ENCODE measurements at places on chromosomes 3 and 15. TPM values are rescaled to one million over a fixed set of nuclear protein-coding genes. Genes with fewer than 3 reads are reported as not detected.
A peak's percentile ranks its signal among the peaks of the same experiment; 100 is the strongest.

DNA sequence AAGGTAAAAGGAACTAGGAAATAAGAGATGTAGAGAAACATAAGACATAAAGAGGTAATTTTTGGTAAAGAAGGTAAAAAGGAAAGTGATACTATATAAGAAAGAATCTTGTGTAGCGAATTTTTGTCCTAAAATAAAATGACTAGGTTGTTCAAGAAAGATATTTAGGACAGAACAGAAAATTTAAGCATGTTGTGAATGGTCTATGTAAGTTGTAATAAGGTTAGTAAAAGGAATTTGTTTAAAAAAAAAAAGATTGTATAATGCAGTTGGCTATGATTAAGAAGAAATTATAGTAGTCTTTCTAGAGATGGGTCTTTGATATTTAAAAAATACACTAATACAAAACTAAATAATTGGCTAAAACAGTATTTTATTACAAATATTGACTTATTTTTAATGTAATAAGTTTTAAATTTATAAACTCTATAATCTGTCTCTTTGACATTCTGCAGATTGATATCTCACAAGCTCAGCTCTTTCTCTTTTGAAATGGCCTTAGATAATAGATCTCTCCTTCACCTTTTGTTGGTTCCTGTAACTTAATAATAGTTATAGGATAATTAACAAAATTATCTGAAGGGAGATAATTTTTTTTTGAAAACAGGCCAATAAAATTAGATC lies 3.7 kb upstream of the SLC41A3 start:
- no peak for DNase-seq

DNA sequence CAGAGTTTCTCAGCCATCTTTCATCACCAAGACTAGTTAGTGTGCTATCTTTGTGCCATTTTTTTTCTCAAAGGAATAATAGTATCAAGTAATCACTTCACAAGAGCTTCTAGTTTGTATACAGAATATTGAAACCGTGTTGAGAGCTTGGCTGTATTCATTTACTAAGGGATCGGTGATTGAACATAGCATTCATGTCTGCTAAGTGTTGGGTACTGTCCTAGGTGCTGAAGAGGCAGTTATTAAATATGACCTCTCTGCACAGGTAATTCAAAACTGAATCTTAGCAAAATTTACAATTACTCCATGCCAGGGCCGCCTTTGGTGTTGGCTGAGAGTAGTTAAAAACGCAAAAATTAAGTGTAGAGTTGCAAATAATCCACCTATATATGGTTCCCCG lies 355.3 kb upstream of the RORA start:
- no peak for DNase-seq

DNA sequence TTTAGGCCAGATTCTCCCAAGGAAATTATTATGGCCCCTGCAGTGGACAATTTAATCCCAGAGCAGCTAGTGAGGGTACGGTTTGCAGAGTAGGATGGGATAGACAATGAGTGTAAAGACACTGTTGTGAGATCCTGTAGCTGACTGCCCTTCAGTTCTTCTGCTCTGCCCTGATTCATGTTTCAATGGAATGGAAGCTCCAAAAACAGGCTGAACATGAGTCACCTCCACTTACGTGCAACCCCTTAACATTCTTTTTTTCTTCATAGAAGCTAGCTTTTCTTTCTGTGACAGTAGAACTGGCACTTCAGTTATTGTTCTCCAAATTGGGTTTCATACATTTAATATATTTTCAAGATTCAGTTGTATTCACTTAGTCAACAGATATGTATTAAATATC lies 32.1 kb downstream of the CLDN18 start:
- no peak for DNase-seq

FSTL1 gene
- 73.8 TPM for total RNA-seq

SCAANT1 gene
- not detected for total RNA-seq

GRCh38 chr15:45486317-45486716 lies 36.2 kb downstream of the SLC30A4 start:
- DNase-seq = no peak

DNA sequence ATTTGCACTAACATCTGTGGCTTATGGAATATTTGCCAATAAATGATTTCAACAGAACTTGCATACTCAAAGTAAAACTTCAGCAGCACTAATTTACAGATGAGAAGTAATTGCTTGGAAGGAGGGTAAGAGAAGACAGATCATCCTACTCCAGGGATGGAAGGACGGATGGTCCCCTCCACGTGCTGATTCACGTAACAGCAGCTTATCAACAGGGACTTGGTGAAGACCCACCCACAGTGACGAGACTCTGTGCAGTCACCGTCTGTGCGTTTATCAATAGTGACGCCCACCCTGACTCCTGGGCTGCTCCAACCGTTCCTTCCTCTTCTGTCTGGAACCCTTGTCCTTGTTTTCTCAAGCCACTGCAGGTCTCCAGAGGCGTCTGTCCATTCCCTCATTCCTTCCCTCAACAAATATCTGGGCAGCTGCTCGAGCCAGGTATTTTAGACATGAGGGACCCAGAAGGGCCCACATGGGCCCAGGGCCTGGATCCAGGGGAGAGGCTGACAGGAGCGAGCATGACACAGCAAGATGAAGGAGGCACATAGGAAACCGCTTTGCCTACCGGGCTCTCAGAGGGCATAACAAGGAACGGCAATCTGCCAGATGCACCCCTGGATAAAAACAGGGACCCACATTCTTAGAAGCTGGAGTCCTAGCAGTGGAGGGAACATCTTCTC lies 33.3 kb downstream of the PCSK6 start:
- DNase-seq = peak; percentile 17

GRCh38 chr15:22974745-22975144 lies 5.4 kb downstream of the CYFIP1 start:
- no peak for DNase-seq

GRCh38 chr3:134485075-134485717 lies 589 bp downstream of the ANAPC13 start:
- DNase-seq = no peak

DNA sequence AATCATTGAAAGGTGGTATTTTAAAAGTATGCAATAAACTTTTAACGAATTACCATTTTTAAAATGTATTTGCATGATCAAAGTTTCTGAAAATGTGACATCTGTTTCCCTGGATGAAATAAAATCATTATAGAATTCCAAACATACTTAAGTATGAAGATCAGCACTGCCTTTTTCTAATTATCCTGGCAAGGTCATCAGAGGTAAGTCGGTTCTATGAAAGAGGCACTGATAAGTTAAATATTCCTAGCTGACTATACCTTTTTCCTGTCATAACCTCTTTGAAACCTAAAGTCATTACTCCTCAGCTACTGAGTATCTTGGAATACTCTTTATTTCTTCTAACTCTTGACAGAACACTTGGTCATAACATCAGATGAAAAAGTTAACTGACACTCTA lies 406.1 kb upstream of the ALCAM start:
- no peak for DNase-seq

- no peak for DNase-seq
These were observed 2.8 kb downstream of the TAGLN3 start for GRCh38 chr3:112001526-112001925.

DNA sequence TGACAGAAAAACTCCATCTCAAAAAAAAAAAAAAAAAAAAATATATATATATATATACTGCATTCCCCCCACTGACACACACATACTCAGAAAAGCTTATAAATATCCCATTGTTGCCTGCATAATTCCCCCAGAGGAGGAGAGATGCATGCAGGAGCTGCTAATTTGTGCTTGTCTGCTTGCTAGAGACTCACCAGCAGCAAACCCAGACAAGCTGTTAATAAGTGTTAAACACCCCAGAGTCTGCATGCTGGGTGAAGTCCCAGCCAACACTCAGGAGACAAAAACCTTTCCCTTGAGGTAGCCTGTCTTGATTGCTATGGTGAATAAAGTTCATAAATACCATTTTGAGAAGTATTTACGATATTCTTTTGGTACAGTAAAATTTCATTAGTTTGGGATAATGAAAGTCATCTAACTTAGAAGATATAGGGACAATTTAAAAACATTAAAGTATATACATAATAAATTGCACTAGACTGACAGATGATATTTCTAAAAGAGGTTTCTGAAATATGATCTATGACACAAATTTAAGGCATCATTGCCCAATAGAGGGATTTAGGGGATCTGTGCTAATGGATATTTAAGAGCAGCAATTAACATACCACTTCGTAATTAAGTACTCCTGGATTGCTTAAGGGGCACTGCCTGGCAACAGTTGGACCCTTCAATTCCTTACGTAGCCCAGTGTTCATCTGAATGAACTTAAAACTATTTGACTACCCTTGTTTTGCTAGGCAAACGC lies 400.0 kb upstream of the C2CD4B start:
- DNase-seq = no peak

GRCh38 chr3:35045118-35045517 lies 594.2 kb upstream of the ARPP21 start:
- DNase-seq = no peak

GOLGA8J gene
- total RNA-seq = 11.5 TPM

TRPC1 gene
- total RNA-seq = 24.8 TPM

DNA sequence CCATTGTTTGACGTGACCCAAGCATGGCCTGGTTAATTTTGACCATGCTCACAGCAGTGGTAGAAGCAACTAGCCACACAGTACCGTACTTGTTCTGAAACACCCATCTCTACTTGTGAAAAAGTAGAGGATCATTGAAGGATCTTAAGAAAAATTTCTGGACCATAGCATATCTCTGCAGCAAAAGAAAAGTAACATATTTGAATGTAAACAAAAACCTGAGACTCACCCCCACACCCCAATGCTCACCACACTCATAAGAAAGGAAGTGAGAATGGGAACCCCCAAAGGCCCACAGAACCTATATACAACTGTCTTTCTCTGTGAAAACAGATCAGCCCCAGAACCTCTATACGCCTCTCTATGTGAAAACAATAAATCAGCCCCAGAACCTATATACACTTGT lies 33.8 kb upstream of the TFRC start:
- no peak for DNase-seq

SI gene
- 1.5 TPM for total RNA-seq
